ENCODE measurements at places on chromosomes 12 and 14. TPM values are rescaled to one million over a fixed set of nuclear protein-coding genes. Genes with fewer than 3 reads are reported as not detected.

CFAP251 gene
- 8.7 TPM for total RNA-seq

REP15 gene
- 2.7 TPM for total RNA-seq

PIWIL1 gene
- total RNA-seq, result not detected

AQP2 gene
- total RNA-seq, result not detected

FGF23 gene
- total RNA-seq, result not detected

EML5 gene
- under 0.01 TPM for total RNA-seq

P2RX2 gene
- not detected for total RNA-seq

MGST1 gene
- total RNA-seq, result 25.7 TPM

TAS2R43 gene
- 2.2 TPM for total RNA-seq

GPRC5D gene
- 0.25 TPM for total RNA-seq

TRPV4 gene
- 0.53 TPM for total RNA-seq

NTN4 gene
- total RNA-seq, result 347 TPM

SOCS2 gene
- total RNA-seq, result 46.7 TPM

SMOC1 gene
- 0.40 TPM for total RNA-seq

CD4 gene
- total RNA-seq, result 3.1 TPM

TMEM52B gene
- total RNA-seq, result not detected

ARHGEF25 gene
- 16.8 TPM for total RNA-seq

KRT2 gene
- not detected for total RNA-seq

AQP5 gene
- total RNA-seq, result 0.26 TPM

CLEC1B gene
- total RNA-seq, result not detected

TAS2R46 gene
- total RNA-seq, result 1.1 TPM

EPYC gene
- not detected for total RNA-seq

ASIC1 gene
- total RNA-seq, result 1.4 TPM

PRKD1 gene
- total RNA-seq, result 18.0 TPM

PTPRQ gene
- total RNA-seq, result 0.06 TPM

POTEG gene
- not detected for total RNA-seq

CAPS2 gene
- 15.9 TPM for total RNA-seq

OR4K14 gene
- not detected for total RNA-seq

C12orf56 gene
- total RNA-seq, result 2.2 TPM

CACNA1C gene
- 13.9 TPM for total RNA-seq

KCNA5 gene
- not detected for total RNA-seq

FOXN4 gene
- total RNA-seq, result not detected

BEST3 gene
- total RNA-seq, result under 0.01 TPM

SELPLG gene
- 1.7 TPM for total RNA-seq

HOXC6 gene
- total RNA-seq, result not detected

KLHL33 gene
- total RNA-seq, result 0.13 TPM

CCDC175 gene
- not detected for total RNA-seq

AKAP5 gene
- total RNA-seq, result 0.31 TPM

Data from aortic smooth muscle cell (primary cell).